ENCODE measurements at places on chromosomes 13 and 19. TPM values are rescaled to one million over a fixed set of nuclear protein-coding genes. Genes with fewer than 3 reads are reported as not detected.

The RXFP2 gene
- total RNA-seq = not detected

GRCh38 chr13:93222976-93223375 is 3.6 kb upstream of the GPC6 start:
- DNase-seq = no peak

GRCh38 chr13:99362362-99362761 is 55.2 kb upstream of the GPR183 start:
- no peak for DNase-seq

DNA sequence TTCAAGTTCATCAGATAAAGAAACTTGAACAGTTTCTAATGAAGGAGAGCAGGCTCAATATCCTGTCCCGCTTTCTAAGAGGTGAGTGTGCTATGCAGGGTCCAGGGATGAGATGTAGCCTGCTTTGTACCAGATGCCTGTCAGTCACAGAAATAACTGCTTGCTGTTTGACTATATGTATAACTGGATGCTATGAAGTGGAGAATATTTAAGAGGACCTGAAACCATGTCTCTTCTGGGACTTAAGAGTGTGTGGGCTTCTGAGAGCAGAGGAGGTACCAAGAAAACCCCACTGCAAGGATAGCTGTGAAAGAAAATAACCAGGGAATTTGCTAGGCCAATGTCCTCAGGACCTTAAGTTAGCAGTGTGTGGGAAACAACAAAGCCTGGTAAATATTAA is 246.3 kb upstream of the RFC3 start:
- DNase-seq = no peak

GRCh38 chr13:30905932-30906383 is at the start of gene MEDAG:
Gene MEDAG (plus strand): TSS chr13:30906271. CDS start chr13:30906516, 245 bp downstream.
- DNase-seq = peak; percentile 91

DNA sequence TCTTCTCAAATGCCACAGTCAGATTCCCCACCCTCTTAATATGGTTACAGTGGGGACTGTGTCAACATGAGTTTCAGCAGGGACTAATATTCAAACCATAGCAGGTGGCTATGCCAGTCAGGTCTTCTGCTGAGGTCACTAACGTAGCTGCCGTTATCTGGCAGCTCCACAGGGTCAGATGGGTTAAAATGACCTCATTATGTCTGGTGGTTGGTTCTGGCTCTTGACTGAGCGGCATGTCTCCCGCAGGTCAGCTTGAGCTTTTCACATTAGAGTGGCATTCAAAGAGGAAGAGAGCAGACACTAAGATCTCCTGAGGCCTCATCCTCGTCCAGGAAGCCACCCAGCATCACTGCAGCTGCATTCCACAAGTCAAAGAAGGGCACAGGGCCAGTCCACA is 21.4 kb upstream of the IPO5 start:
- no peak for DNase-seq
